ENCODE measurements at places on chromosomes 13 and 19.

GRCh38 chr19:39297931-39298634 lies 1.9 kb downstream of the IFNL1 start:
- DNase-seq: no peak

- no peak for DNase-seq
Observed at GRCh38 chr13:29105779-29106178, 285.6 kb downstream of the MTUS2 start.

GRCh38 chr19:58429745-58430144 lies 10.2 kb downstream of the ZNF132 start:
- DNase-seq: no peak

DNA sequence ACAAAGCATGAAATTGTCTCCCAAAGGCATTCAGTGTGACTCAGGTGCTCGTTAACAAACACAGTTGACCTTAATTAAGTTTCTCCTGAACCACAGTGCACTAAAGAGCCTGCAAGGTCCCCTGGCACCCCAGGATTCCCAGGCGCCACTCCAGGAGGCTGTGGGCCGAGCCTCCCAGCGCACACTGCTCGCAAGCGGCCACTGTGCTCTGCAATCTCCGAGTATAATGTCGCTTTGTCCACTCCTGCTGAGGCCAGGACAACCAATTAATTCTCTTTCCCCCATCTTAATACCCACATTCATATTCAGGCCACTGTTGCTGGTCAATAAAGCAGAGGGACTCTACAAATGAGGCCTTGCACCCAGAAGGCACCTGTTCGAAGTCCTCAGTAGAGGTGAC lies 8.8 kb downstream of the RAB20 start:
- DNase-seq: no peak

GRCh38 chr19:53158119-53158656 lies 665 bp downstream of the ZNF347 start:
- no peak for DNase-seq

GRCh38 chr13:28425793-28426192 lies 69.1 kb downstream of the FLT1 start:
- no peak for DNase-seq

GRCh38 chr19:29393915-29394460 lies 131.8 kb upstream of the VSTM2B start:
- DNase-seq: no peak

DNA sequence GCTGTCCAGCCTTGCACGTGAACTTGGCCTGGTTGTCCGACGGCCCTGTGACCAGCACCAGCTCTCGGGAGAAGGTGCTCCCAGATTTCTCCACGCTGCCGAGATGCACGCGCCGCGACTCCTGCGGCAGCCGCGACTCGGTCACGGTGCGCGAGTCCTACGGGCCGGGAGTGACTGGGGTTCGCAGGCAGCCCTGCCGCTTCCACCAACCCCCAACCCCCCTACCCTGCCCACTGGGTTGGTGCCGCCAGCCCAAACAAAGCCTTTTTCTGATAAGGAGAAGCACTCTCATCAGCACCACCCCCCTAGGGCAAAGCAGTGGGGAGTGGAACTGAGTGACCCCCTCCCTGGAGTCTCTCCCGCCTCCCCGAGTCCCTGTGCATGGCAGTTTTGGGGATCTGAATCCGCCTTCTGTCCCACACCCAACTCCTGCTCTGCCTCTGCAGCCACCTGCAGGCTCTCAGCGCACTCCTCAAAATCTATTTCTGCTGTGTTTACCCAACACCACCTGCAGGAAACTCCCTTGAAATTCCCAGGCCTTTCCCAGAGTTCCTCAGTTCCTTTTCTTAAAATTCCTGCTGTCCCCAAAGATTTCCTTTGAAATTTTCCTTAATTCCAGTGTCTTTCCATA lies 6.2 kb downstream of the NPHS1 start:
- DNase-seq: no peak

DNA sequence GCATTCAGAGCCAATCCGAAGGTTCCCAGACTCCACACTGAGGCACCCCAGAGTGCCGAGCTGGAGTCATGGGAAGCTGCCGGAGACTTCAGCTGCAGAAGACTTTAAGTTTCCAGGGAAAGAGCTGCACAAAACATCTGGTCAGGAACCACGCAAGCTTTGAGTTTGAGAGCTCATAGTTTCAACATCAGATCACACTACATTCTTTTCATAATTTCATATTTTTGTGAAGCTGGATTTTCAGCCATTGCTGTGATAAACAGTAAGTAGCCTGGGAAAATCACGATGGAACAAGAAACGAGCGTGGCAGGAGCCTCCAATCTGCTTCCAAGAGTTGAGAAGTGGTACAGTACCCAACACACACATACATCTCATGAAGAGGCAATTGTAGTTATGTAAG lies 25.5 kb upstream of the ATP12A start:
- DNase-seq: no peak

- DNase-seq: peak; percentile 12
Observed at GRCh38 chr13:79631051-79631659, 150.2 kb downstream of the NDFIP2 start.

DNA sequence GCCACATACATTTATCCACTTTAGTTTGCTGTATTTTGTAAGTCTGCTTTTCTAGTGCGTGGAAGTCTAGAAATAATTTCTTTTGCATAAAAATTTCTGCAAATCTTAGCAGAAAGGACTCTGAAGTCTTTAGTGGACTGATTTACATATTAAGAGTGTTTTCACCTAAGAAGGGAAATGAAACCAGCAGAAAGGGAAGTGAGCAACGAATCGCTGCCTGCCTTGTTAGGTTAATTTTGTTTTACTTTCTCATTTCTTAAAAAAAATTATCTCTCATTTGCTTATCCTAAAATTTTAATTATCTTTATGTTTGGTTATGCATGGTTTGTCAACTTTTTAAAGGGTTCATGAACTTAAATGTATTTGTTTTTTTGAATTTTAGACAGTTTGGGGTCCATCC lies 767 bp upstream of the GPR18 start:
- no peak for DNase-seq

- DNase-seq: no peak
Observed at GRCh38 chr13:85194482-85194881, 604.7 kb downstream of the SLITRK6 start.

- DNase-seq: no peak
Observed at GRCh38 chr13:111359237-111359915, 38.9 kb downstream of the TEX29 start.

GRCh38 chr13:24842549-24843274 lies 78.7 kb downstream of the RNF17 start:
- no peak for DNase-seq

DNA sequence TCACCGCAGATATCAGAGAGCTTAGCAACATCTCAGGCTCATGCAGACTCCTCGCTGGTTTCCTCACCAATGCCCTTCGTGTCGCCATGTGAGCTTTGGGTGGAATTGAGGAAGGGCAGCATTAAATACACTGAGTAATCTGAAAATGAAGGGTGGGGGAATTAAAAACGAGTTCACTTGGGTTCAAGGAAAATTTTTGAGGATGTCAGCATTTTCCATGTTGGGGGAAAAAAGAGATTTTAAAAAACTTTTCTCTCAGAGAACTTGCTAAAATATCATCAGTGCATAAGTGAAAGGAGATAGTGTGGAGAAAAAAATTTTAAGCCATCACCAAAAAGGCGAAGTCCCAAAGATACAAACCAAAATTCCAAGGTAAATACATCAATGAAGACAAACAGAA lies 359.3 kb downstream of the KCNRG start:
- DNase-seq: no peak

DNA sequence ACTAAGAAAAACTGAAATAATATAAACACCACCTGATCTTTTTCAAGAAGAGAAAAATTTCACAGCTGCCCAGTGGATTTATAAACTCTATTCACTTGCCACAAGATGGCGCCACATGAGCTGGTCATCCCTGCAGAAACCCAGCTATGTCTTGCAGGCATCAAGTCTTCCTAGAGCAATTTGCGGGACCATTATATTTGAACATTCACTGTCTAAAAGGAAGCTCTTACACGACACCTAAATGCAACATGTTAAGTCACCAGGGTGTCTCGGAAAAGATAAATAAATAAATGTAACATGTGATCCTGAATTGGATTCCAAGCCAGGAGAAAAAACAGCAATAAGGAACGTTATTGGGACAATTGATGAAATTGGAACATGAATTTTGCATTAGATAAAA lies 20.3 kb upstream of the AKT2 start:
- DNase-seq: peak; percentile 67

DNA sequence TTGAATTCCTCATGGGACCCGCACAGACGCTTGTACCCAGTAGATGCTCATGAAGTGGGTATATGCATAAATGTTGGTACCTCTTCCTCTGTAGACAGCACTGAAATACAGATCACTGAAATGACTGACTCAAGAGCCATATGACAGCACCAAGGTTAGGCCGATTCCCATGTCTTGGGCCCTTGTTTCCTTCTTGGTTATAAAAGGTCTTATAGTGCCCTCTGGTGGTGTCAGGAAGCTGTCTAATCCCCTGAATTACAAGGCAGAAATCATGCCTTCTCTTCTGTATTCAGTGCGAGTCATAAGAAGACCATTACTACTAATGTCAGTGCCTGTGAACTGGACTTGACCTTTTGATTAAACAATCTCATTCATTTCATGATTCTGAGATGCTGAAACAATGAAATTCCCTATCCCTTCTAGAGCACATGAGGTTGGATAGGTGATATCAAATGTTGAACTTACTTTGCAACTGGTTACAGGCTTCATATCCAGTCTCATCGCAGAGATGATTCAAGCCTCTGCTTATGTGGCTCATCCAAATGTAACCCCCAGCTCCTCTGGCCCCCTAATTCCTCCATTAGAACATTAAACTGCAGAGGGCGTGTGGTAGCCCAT lies 59.7 kb downstream of the SPATA13 start:
- peak; percentile 69 for DNase-seq

GRCh38 chr13:100941377-100942368 lies 267.1 kb upstream of the TMTC4 start:
- no peak for DNase-seq

GRCh38 chr19:41555748-41556147 lies 20.2 kb upstream of the CEACAM21 start:
- no peak for DNase-seq

- DNase-seq: no peak
Observed at GRCh38 chr13:27578121-27579030, 42.0 kb downstream of the LNX2 start.

DNA sequence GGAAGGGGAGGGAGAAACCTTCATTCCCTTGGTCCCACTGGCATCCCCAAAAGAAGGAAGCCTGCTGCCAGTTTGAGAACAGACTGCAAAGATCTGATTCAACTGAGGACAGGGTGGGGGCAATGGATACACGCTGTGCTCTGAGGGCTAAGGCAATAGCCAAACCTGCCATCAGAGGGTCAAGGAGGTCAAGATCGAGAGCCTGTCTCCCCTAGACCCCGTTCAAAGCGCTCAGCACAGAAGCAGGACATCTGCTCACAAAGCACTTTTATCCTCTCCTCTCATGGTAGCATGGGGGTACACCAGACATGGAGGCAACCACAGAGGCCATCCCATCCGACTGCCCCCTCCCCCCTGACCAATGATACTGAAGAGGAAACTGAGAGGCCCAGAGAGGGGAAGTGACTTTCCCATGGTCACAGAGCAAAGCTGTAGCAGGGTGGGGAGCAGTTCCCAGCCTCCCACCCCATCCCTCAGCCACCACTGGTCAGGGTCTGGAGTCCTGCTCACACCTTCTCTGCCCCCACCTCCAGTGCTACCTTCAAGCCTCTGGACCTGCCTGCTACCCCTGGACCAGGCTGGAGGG lies 11.1 kb downstream of the POU2F2 start:
- no peak for DNase-seq

DNA sequence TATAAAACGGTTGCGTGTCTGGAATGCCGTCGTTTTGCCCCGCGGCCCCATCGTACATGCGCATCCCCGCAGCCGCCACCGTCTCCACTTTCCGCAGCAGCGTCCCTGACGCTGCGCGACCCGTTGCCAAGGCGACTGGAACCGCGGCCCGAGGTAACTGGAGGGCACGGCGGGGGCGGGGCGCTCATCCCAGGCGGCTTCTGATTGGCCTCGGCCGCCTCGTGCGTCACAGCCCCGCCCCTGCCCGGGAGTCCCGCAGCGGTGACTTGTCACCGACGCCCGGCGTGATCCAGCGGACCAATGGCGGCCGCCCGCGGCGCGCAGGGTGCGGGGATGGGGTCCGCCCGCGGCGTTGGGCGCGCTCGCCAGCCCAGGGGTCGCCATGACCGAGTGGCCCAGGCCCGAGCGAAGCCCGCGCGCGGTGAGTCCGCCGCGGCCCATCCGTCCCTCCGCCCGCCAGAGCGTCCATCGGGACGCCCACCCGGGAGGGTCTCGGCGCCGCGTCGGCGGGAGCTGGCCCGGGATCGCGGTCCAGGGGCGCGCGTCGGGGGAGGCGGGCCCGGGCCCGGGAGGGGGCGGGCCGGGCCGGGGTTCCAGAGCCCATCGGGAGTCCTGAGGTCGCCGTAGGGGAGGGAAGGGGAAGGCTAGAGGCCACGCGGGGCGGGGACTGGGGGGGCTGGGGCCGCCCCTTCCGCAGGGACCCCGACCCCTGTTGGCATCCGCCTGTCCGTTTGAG lies at the start of gene ZSCAN1:
Gene ZSCAN1, plus strand, starts transcription at position 285 of the 736 bp plus-strand sequence. CDS start 3,812 bp downstream, outside the sequence.
- peak; percentile 70 for DNase-seq

DNA sequence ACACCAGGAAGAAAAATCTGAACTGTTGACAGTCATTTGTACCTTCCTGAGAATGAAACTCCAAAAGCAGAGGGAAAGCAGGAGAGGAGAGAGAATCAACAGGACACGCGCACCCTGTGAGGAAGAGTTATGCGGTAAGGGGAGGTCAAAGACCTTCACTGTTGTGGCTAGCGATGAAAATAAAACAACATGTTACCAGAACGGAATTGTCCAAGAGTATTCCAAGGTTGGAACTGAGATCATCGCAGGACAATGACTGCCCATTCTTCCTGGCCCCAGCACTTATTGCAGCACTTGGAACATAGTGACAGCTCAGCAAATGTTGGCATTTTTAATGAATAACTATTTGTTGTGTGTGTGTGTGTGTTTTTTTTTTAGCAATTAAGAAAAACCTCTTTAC lies 176.0 kb upstream of the TSC22D1 start:
- no peak for DNase-seq

- DNase-seq: no peak
Observed at GRCh38 chr13:46951516-46951915, 54.7 kb upstream of the HTR2A start.

DNA sequence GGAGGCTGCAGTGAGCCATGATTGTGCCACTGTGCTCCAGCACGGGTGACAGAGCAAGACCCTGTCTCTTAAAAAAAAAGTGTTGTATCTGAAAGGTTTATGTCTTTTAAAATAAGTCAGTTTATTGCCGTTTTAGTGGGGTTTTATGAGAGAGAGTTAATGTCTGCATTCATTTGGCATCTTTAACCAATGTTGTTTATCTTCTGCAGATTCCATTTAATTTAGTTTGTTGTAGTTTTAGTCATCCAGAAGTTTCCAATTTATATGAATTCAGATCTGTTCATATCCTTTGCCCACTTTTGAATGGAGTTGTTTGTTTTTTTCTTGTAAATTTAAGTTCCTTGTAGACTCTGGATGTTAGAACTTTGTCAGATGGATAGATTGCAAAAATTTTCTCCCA lies 36.7 kb upstream of the LPAR6 start:
- DNase-seq: no peak

DNA sequence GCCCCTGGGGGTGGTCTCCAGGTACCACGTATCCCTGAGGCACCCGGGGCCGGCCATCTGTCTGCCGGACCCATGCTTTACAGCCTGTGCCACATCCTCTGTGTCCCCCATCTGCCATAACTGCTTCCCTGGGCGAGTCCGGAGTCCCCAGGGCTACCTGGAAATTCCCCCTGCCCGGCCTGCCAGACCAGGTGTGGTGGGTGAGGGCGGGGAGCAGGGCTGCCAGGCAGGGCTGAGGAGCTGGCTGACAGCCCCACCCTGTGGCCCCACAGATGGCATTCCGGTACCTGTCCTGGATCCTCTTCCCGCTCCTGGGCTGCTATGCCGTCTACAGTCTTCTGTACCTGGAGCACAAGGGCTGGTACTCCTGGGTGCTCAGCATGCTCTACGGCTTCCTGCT lies 10.3 kb upstream of the RELB start:
- DNase-seq: no peak
